ENCODE measurements at places on chromosomes 4 and X. TPM values are rescaled to one million over a fixed set of nuclear protein-coding genes. Genes with fewer than 3 reads are reported as not detected.

Gene GPR119
- total RNA-seq: not detected

Gene SMIM10L2A
- total RNA-seq: 0.99 TPM

Gene STOX2
- total RNA-seq: 11.8 TPM

Gene IL3RA
- total RNA-seq: 5.7 TPM

Gene CENPE
- 14.0 TPM for total RNA-seq

Gene VSIG4
- 22.6 TPM for total RNA-seq

Measured in skin of body (tissue), 3 donors.